ENCODE measurements at places on chromosomes 3 and 15.

GRCh38 chr3:187999821-188000220 is 154.1 kb upstream of the LPP start:
- no peak for DNase-seq

GRCh38 chr15:46703871-46704637 is 1013.3 kb upstream of the SEMA6D start:
- no peak for DNase-seq

GRCh38 chr3:52554026-52554755 is 17.8 kb downstream of the UQCC5 start:
- no peak for DNase-seq

DNA sequence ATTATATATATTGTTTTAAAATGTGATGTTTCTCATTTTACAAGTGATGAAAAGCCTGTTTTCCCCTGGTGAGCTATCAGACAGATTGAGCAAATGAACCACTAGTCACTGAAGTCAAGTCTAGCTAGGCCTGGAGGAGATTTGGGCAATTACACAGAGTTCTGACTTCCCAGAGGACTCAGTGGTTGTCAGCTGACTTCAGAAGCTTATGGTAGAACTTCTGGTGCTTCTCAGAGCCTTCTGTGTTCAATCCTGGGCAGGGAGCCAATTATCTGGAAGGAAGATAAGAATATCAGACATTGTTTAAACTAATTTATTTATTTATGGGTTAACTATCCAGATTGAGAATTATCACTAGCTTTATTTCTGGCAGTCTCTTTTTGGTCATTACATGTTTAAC is 37.7 kb upstream of the NAALADL2 start:
- no peak for DNase-seq

DNA sequence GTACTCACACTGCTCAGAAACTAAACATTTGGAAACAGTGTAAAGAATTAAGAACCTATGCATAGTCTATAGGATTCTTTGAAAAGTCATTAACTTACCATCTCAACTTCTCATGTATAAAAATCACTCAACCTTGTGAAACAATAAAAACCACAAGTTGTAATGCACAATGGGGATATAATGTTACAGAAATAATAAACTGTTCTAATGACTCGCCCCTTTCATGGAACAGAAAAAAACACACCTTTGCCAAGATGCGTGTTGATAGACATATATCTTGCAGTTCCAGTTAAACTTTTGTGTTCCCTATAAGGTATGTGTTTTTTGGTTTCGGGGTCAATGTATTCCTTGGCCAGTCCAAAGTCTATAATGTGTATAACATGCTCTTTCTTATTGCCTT is 50.8 kb upstream of the PPIB start:
- peak; percentile 33 for DNase-seq

DNA sequence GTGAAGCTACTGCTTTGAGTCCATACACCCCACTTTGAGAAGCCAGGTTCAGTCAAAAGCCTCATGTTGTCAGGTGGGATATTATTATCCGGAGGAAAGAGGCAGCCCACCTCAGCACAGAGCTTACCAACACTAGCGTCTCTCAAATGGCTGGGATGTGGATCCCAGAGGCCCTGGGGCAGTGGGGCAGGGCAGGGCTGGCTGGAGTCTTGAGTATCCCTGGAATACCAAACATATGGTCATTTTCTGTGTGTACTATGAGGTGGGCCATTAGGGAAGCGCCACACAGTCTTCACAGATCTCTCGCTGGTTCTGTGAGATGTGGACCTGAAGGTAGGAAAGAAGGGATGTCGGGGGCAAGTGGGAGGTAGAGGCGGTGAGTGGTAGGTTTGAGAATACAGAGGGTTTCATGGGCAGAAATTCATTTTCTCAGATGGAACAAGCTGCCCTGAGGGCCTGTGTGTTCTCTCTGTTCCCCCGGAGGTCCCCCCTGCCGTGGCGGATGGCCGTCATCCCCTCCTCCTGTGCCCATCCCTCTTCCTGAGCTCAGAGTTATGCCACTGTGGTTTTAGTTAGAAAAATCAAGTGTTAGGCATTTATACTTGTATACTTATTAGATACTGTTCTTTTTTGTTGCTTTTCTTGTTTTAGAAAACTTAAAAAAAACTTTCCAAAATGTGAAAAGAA is 66.4 kb downstream of the USP13 start:
- DNase-seq, result no peak

- DNase-seq, result no peak
Measured at GRCh38 chr3:33088691-33089090, 8.3 kb downstream of the GLB1 start.

- DNase-seq, result no peak
Measured at GRCh38 chr15:65690778-65691177, 69.0 kb downstream of the SLC24A1 start.

GRCh38 chr3:46334741-46335478 is 19.0 kb upstream of the CCR2 start:
- peak; percentile 72 for DNase-seq

DNA sequence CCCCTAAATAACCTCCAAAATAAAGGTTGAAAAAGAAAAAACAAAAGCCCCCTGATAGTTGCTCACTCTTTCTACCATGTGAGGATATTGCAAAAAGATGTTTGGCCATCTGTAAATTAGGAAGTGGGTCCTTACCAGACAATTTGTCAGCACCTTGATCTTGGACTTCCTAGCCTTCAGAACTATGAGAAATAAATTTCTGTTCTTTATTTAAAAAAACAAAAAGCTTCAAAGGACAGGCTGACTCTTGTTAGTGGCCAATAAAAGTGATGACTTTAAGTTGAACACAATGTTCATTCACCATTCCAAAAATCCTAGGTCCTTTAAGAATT is 103.5 kb downstream of the CBLB start:
- DNase-seq, result no peak
